LoVo (cell line): ENCODE measurements at places on chromosomes 3 and 15.

- DNase-seq = no peak
Measured at GRCh38 chr15:86384186-86384585, 304.5 kb downstream of the AGBL1 start.

DNA sequence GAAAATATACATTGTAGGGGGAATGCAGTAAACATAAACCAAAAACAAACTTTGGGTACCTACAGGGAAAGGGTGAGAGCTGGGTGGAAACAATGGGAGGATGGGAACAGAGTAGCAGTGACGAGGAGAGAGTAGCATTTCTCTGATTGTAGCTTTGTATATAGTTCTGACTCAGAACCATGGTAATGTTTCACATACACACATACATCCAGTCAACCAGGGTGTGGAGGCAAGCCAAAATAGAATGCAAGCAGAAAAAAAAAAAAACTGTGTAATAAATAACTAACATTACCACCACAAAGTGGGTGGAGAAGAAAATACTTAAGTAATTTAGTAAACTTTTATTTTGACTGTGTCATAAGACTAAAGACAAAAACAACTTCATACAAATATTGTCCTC lies 27.2 kb downstream of the BCL2A1 start:
- no peak for DNase-seq

DNA sequence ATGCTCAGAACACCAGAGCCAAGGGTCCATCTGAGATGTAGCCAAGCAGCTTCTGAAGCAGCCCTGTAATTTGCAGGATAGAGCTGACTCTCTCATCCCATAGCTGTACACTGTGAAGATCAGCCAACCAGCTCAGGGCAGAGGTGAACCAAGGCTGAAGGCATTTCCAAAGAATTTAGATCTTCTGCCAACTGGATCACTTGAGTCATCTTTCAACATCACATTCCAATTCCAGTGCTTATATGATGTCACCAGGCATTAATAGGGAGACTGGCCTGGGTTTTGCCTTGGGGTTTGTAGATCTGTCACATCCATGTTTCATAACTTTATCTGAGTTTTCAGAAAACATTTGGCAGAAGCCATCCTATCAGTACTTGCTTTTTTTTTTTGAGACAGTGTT lies 98.2 kb downstream of the NR2F2 start:
- DNase-seq = peak; percentile 42

GRCh38 chr3:153463895-153464294 lies 301.9 kb downstream of the RAP2B start:
- no peak for DNase-seq

GRCh38 chr3:139332092-139332491 lies 11.7 kb upstream of the MRPS22 start:
- no peak for DNase-seq

DNA sequence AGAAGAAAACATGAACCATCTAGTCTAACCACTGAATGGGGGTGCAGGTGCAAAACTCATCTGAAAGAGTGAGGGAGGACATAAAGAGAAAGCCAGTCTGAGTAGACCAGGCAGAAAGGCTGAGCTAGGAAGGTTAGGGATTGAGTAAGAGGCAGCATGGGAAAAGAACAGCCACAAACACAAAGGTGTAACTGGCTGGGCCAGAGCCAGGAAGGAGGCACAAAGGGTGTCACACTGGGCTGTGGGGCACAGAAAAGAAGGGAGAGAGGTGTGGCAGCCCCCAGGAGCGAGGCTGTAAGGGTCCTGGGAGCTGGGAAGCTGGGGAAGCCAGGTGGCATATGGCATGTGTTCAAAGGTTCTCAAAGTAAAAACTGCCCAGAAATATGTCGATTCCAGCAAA lies 18.7 kb downstream of the IGSF11 start:
- no peak for DNase-seq

DNA sequence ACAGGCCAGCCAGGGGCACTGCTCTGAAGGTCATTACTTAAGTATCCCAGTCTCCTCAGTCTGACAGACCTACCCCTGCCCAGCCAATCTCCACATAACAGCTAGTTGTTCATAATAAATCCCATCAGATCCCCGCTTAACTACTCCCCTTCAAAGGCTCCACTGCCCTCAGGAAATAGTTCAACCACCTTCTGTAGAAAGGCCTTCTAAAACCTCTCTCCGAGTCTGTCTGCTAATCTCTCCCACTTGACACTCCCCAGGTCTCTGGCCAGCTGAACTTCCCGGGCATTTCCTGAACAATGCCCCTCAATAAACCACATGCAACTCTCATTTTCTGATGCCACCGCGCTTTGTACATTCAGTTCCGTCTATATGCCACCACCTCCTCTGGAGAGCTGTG lies 6.0 kb downstream of the PRC1 start:
- DNase-seq = no peak

GRCh38 chr3:47283591-47284364 lies 1.0 kb downstream of the KLHL18 start:
- no peak for DNase-seq

DNA sequence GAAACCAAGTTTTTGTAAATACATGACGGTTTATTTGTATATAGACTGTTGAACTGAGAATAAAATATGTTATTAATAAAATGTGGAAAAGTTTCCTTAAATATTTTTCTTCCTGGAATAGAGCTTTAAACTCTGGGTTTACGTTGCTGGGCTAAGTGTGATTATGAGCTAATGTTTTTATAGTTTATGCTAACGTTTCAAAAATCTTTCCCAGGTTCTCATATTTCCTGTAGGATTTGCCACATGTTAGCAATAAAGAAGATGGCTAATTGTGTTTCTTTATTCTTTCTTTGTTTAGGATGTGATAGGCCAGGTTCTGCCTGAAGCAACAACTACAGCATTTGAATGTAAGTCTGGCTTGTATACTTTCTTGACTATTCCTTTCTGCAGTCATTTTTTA lies 7.2 kb downstream of the MAP2K5 start:
- no peak for DNase-seq

DNA sequence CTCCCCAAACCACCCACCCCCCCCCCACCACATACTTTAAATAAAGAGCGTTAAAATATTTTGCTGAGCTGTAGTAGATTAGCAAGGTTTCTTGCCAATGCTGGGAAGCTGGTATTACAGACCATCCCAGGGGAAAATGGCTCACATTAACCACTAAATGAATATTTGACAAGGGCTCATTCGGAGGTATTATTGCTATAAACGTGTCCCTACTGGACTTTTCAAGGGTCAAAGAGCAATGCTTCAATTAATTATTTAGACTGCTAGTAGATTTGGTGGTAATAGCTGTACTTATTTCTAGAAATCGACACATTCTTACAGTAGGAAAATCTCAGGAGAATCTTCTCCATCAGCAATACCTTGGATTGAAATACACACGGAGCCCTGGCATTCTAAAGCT lies 5.2 kb downstream of the SOX2 start:
- DNase-seq = no peak

DNA sequence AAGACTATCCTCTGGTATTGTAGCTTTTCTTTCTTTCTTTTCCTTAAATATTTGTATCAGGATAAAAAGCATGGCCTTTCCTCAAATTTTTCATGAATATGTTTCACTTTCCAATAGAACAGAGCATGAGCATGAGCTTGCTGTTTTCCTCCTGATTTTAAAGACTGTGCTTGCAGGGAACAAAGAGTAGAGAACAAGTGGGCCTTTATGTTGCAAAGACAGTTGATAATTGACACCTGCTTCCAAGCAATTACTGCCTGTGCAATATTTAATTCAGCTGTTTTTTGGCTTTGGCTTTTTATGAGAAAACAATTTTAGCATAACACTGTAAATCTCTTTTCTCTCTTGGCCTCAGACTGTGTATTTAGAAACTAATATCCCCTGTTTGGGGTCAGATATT lies 263.6 kb upstream of the AZI2 start:
- DNase-seq = no peak

- no peak for DNase-seq
Measured at GRCh38 chr15:55394694-55395093, 13.5 kb downstream of the CCPG1 start.

- peak; percentile 63 for DNase-seq
Measured at GRCh38 chr3:127820826-127821313, 1.4 kb downstream of the MGLL start.

- no peak for DNase-seq
Measured at GRCh38 chr3:90095811-90096210, 988.4 kb downstream of the EPHA3 start.

GRCh38 chr3:148778926-148779325 lies 48.7 kb upstream of the CPB1 start:
- no peak for DNase-seq

- DNase-seq = no peak
Measured at GRCh38 chr15:62868507-62868906, 174.0 kb upstream of the TPM1 start.

- DNase-seq = peak; percentile 22
Measured at GRCh38 chr3:187986514-187986934, 167.4 kb upstream of the LPP start.

DNA sequence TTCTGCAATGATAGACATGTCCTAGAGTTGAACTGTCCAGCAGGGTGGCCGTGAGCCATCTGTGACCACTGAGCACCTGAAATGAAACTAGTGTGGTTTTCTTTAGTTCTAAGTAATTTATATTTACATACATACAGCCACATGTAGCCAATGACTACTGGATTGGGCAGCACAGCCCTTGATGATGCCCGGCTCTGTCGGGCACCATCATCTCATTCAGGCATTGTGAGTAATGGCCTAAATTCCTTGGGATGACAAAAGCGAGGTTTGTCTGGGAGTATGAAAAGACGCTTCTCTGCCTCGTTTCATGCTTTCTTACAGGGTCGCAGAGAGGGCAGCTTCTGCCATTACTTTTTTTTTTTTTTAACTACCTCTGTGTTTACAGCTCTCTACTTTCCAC lies 251.9 kb upstream of the HES1 start:
- DNase-seq = no peak

GRCh38 chr3:114879059-114880031 lies 267.7 kb downstream of the ZBTB20 start:
- no peak for DNase-seq

- DNase-seq = no peak
Measured at GRCh38 chr15:90113166-90113565, 10.9 kb upstream of the IDH2 start.

- no peak for DNase-seq
Measured at GRCh38 chr3:148093753-148094152, 604.0 kb upstream of the AGTR1 start.

GRCh38 chr3:62918131-62918530 lies 42.9 kb upstream of the CADPS start:
- DNase-seq = no peak

GRCh38 chr3:53218131-53218530 lies 37.7 kb downstream of the TKT start:
- no peak for DNase-seq

GRCh38 chr15:91077029-91077428 lies 23.0 kb upstream of the SV2B start:
- no peak for DNase-seq

GRCh38 chr15:63233667-63234423 lies 43.6 kb upstream of the APH1B start:
- DNase-seq = no peak

DNA sequence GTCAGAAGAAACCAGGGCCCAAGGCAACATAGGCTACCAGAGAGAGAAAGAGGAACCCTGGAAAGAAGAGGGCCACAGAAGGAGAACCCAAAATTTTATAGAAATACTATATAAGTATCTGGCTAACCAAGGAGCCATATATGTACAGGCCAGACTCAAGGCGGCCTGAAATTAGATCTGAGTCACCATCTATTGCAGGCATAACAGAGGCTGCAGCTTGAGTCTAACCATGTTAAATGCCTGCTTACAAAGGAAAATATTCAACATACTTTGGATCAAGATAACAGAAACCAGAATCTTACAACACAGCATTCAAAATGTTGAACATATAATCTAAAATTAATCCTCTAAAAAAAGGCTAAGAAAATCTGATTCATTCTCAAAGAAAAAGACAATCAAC lies 23.1 kb downstream of the IGSF11 start:
- DNase-seq = no peak

- no peak for DNase-seq
Measured at GRCh38 chr3:188233320-188233719, 79.4 kb downstream of the LPP start.

DNA sequence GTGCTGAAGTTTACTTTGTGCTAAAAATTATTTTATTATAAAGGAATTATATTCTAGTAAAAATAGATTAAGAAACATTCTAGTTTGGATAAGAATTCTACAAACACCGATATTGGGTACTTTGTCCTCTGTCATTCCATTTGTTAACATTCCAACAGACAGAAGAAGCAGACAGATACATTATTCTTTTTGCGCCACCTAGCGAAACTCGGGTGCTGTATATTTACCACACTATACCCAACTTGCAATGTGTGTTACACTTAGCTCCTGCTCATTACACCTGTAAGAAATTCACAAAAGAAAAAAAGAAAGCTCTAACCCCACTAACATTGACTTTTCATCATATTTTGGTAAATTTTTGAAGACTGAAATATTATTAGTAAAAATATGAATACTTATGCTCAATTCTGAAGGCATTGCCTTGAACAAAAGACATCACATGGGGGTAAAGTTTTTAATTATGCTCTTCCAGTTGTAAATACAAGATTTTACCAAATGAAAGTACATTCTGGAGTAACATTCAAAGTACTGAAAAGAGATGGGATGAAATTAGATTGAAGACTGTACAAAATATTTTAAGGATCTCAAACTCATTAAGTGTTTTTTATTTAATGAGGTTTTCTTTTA lies 136.5 kb upstream of the MLF1 start:
- DNase-seq = peak; percentile 66

DNA sequence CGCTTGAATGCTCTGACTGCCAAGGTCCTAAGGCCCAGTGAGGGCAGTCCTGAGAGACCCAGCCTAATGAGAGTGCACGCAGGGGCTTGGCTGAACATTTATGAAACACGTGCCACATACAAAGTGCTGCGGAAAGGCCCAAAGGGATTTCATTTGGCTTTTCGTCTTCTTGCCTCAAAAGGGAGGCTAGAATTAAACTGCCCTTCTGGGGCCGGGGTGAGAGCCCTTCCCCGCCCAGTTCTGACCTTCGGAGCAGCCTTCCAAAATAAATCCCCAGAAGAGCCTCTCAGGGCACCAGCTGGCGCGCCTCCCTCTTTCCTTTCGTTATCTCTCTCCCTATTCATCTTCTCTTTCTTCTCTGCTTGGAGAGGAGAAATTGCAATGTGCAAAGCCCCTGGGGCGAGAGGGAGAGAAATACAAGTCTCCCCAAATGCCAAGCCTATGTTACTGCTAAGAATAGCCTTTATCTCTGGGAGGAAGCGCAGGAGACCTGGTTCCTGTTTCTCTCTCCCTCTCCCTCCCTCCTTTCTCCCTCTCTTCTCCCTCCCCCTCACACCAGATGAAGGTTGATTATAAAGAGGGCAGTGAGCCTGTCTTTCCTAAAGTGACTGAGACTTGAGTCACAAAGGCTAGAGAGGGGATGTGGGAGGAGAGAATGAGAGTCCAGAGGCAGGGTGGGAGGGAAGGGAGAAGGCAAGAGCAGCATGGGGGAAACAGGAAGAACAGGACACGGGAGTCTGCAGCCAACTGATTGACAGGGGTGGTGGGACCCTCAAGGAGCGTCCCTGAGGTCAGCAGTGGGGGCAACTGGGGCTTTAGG lies 36.7 kb upstream of the NDUFB4 start:
- DNase-seq = no peak

GRCh38 chr3:193053046-193053435 lies 135.4 kb upstream of the MB21D2 start:
- DNase-seq = no peak
